ENCODE measurements at places on chromosomes 2 and 18.

DNA sequence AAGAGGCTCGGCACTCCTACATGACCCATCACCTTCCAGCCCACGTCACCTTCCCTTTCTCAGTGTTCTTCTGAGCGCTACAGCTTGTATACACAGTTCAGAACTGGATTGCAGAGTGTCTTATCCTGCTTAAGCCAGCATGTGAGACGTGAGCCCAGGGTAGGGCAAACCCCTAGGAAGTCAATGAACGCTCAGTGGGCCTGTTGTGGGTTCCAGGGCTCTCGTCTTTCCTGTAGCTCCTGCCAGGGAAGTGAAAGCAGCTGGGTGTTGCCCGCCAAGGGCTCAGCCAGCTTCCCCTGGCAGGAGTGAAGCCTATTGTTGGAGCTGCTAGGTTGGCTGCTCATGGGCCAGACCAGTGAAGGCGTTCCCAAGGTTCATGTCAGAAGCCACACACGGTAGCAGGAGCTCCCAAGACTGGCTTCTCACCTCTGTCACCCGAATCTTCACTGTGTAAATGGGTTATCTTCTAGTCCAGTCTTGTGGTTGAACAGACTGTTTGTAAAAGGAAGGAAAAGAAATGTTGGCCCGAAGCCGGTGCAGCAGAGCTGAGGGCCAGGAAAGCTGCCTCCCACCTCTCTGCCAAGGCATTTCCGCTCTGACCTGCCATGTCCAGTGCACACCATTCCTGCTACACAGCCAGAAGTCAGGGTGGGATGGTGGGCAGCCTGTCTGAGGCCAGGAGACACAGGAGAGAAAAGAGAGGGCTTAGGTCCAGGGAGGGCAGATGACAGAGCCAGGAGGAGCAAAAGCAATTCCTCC is 69.6 kb upstream of the RMDN2 start:
- DNase-seq, result no peak

DNA sequence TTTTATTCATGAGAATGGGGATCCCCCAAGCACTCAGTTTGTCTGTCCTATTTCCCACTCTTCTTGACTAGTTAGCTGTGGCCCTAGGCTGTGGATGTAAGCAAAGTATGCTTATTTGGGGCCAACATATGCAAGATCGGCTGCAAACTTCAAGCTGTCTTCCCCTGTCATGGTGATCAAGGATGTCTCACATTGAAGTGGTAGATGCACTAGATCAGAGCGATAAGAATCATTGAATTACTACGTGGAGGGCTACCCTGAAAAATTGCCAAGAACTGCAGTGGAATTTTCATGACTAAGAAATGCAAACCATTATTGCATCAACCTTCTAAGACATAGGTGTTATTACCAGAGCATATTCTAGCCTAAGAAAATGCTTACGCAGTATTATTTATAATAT is 527.4 kb downstream of the RNF144A start:
- DNase-seq, result no peak

DNA sequence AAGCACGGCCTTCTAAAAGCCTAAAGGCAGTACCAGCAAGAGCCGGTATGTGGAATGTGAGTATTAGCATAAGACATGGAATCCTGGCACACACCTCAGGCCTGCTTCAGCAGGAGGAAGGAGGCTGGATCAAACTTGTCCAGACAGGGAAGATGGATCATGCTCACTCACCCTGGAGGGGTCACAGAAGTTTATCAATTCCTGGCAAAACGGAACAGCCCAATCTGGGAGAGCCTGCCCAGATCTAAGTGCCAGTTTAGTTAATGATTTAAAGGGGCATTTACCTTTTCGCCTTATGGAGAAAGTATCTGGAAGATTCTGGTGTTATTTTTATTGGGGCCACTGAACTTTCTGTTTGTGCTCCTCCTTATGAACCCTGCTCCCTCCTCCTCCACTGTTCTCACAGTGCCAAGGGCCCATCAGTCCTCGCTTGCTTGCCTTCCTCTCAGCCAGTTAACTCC is 58.3 kb upstream of the NFE2L2 start:
- DNase-seq, result no peak

DNA sequence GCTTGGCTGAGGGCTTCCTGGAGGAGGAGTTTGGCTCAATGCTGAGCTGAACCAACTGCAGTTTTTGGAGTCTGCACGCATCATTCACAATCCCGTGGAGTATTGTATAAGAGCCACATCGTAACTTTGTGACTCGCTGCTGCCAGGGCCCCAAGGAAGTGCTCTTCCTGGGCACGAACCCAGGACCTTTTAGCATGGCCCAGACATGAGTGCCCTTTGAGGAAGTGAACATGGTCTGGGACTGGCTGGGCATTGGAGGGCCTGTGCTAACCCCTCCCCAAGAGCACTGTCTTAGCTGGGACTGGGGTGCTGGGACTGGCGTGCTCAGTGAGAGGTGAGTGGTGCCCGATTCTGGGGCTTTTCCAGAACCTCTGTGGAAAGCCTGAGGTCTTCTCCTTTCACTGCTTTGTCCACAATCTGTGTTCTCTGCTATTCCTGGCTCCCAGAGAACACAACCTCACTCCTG is 88.6 kb downstream of the LIPG start:
- DNase-seq, result no peak

DNA sequence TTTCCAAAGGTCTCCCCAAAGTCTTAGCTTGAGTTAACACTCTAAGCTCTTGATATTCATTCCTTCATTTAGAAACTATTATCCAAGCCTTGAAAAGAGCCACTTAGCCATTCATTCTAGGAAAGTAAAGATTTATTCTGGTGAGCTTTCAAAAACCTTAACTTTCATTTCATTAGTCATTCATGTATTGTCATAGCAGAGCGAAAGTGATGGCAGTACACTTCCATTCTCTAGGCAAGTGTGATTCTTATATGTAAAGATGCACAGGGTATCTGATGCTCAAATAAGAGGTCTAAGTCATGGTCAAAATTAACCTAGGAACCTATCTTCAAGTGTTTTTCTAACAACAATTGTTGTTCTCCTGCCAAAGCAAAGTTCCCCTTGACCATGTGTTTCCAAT is 553.0 kb upstream of the FANCL start:
- DNase-seq, result no peak

DNA sequence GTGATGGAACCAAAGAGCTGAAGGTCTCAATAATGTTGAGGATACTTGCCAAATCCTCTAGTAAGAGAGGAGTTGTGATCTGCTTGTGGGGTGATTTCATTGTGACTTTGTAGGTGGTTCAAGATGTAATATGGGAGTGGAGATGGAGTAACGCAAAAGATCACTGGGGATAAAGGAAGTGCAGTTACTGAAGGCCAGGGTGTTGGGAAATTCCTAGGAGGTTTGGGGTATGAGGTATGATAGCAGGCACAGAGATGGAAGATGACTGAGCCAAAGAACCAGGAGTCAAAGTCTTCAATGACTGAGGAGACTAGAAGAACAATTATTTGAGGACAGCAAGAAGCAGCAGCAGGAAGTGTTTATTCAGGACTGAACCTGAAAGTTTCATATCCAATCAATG is 222.6 kb downstream of the NCKAP5 start:
- DNase-seq, result no peak

- DNase-seq, result no peak
Measured at GRCh38 chr2:198127627-198128026, 323.2 kb downstream of the PLCL1 start.

- no peak for DNase-seq
Measured at GRCh38 chr2:99689145-99689742, 199.4 kb upstream of the REV1 start.

GRCh38 chr2:117921520-117921919 is 92.3 kb downstream of the CCDC93 start:
- DNase-seq, result no peak

- DNase-seq, result no peak
Measured at GRCh38 chr2:1891971-1892486, 147.7 kb upstream of the PXDN start.

- no peak for DNase-seq
Measured at GRCh38 chr2:227439214-227439613, 32.7 kb upstream of the AGFG1 start.

DNA sequence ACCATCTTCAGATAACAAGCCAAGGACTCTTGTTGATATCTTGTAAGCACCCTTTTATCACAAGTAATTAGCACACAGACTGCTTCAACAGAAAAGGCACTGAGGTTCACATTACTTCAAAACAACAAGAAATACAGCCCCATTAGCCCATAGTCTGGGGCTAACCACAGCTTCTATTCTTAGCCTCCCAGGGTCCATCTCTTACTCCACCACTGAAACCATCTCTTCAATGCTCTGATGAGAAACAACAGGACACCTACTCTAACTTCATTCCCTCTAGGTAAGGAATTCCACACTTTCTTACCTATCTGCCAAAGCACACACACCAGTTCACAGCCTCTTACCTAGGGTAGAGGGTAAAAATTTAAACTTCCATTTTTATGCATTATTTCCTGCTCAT is 26.4 kb upstream of the CYTIP start:
- no peak for DNase-seq

DNA sequence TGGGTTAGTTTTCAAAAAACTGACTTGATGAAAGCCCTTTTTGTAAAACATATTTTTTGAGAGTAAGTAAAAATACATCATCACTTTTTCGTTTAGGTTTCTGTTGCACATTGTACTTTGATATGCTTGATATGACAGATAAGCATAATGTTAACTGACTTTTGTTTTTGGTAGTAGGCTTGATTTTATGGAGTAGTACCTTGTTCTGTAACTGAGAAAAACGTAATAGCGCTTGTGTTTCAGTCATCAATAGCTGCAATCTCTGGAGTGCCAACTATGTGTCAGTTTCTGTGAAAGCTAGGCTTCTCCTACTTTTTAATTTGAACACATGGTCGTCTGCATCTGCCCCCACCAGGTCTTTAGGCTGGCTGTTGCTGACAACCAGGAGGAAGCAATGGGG is 1.3 kb downstream of the LCLAT1 start:
- no peak for DNase-seq

DNA sequence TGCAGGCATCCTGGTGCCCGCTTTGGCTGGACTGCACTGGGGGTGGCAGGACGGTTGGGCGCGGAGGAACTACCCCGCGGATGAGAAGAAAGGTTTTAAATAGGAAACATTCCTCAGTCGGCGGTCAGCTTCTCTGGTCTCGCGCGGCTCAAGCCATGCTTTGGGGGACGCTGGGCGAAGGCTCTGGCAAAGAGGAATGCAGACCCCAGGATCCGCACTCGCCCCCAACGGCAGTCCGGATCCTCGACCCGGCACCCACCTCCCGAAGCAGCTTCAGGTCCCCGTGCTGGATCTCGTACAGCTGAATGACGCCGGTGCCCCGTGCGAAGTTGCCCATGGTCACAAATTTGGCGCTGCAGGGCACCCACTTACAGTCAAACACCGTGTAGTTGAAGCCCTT is 686 bp upstream of the PNO1 start:
- no peak for DNase-seq

DNA sequence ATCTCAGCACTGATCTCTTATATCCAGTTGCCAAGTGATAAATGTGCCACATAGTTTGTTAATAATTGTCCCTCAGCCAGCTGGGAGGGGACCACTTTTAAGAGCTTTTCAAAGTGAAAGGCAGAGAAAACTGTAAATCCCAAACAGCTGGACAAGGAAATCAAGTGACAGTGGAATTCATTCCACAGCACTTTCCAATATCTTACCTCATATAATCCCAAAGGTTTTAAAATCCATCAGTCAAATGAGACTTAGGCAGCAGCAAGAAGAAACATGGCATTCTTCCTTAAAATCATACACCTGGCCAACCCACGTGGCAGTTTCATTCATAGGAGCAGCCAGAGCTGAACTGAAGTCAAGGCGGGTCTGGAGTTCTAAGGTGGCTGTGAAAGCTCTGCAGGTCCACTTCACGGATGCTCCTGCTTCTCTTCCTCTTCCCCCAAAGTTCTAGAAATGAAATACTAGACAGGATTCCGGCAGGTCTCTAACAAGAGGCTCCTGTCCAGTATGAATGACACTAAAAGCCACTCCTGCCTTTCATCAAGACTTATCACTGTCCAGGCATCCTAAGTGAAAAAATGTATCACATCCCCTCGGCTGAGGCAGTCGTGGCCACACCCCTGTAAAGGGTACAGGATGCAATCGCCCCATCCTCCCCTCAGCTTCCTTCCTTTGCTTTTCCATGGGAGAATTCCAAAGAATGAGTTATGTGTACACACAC is 190.4 kb upstream of the STK17B start:
- DNase-seq, result no peak

- DNase-seq, result no peak
Measured at GRCh38 chr2:152594792-152595191, 122.5 kb downstream of the PRPF40A start.

DNA sequence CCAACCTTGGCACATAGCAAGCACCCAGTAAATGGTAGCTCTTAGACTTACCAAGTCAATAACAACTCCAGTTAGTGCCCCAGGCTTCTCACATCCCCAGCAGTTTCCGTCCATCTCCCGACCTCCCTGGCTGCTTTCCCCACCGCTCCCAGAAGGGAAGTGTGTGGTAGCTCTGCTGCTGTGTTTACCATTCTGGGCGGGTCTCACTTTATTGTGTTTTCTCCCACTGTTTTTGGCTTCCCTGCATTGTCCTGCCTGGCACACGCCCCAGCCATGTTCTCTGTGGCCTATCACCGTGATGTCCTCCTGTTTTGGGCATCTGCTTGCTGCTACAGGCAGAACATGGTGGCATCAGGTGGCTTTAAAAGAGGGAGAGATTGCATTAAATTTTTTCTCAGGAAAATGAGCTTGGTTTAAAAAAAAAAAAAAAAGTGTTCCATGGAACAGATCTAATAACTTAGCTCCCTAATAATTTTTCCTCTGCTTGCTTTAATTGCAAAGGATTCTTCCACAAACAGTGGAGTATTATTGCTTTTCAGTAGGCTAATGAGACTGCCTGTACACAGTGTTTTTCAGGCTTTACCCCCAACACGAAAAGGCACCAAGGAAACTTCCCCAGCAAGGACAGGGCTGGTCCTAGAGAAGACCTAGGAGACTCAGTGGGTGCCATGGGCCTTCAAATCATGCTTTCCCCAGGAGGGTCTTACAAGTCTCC is 8.0 kb upstream of the COX7A2L start:
- no peak for DNase-seq

DNA sequence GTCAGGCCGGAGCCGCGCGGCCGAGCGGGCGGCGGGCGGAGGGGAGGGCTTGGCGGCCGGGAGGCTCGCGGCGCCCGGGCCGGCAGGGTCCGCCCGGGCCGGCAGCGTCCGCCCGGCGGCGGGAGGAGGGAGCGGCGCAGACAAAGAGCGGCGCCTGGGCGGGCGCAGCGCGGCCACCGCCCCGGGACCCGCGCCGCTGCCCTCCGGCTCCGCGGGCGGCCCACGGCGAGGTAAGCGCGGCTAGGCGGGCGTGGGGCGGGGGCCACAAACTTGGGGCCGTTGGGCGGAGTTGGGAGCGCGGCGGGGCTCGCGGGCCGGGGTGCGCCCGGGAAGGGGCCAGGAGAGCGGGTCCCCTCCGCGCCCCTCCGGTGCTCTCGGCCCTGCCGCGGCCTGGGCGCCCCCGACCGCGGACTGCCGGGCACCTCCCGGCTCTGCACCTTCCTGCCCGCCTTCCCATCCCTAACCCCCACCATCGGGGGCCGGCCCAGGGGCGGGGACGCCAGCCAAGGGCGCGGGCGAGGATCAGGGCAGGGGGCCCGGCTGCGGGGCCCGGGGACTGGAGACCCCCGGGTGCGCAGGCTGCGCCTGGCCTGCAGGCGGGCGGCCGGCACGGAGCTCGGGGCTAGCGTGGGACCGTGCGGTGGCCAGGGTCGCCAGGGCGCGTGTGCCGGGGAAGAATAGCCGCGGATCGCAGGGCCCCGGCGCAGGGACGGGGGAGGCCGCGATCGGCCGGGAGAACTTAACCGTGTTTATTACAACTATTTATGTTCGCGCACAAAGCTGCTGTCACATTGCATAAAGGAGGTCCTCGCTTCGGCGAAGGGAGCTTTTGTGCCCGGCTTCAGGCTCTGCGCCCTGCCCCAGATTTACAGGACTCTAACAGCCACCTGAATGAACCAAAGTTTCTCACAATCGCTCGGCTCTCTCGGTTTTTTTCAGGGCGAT is at the start of gene NCK2:
Gene NCK2 (plus strand): TSS at position 4 of the 945 bp plus-strand sequence. CDS start 110,152 bp downstream, outside the sequence.
- no peak for DNase-seq

GRCh38 chr2:164145093-164145987 is 409.5 kb upstream of the FIGN start:
- DNase-seq, result no peak

Measured in stimulated activated CD4-positive, alpha-beta T cell treated with anti-CD3 and anti-CD28 coated beads, TNF-alpha, amount 100 ng/mL, for 1 hour (primary cell).